Progenitor cell of endocrine pancreas (in vitro differentiated cells): ENCODE measurements at places on chromosomes 7 and 10.

DNA sequence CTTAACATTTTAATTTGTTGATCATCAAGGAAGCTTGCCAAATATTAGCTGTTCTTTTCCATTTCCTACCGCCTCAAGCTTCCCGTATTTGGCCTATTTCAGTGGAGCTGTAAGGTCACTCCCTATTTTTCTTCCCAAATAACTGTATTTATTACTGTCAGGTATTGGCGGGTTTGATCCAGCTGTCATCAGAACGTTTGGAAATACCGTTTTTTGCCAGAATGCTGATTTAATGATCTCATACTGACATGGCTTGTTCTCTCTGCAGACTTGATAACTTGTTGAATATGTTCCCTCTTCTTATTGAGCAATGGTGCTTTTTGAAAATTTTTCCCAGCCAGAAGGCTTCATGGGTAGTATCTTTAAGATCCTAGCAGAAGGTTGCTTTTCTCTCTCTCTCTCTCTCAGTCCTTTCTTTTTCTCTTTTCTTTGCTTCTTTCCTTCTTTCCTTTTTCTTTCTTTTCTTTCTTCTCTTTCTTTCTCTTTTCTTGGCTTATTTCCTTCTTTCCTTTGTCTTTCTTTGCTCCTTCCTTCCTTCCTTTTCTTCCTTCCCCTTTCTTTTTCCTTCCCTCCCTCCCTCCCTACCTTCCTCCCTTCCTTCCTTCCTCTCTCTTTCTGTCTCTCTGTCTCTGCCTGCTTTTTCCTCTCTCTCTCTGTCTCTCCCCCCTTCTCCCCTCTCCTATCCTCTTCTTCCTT, 42.1 kb downstream of the CUX1 start:
- H3K4me1 ChIP-seq, result peaks cover 42% of the 10 kb centered on the region
- H3K27me3 ChIP-seq, result no peaks in the 10 kb centered on the region
- H3K27ac ChIP-seq, result no peak overlapping the region
- H3K4me3 ChIP-seq, result no peak overlapping the region

DNA sequence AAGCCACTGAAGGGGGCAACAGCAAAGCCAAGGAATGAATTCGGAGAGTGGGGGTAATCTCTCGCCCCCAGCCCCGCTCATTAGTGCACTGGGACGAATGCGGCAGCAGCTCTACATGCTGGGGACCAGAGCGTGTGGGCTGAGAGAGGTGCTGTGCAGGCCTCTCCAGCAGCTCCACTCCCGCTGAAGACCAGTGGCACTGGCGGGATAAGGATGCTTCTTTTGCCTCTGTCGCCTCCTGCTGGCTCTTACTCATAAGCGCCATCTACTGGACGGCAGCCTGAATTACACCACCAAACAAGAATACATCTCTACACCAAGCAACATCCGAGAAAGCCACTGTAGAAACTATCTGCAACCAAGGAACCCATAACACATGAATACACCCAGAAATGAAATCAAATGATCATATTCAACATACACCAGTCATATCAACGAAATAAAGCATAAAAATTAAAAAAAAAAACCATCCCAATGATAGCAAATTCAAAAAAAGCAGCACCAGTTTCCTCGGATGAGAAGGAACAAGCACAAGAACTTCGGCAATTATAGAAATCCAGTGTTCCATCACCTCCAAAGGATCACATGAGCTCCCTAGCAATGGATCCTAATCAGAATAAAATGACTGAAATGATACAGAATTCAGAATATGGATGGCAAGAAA, 79.0 kb upstream of the TMEM168 start:
- DNase-seq, result no peak
- H3K27ac ChIP-seq, result no peak overlapping the region
- H3K4me1 ChIP-seq, result peaks cover 4% of the 10 kb centered on the region
- peaks cover 24% of the 10 kb centered on the region for H3K36me3 ChIP-seq
- no peaks in the 10 kb centered on the region for H3K27me3 ChIP-seq

DNA sequence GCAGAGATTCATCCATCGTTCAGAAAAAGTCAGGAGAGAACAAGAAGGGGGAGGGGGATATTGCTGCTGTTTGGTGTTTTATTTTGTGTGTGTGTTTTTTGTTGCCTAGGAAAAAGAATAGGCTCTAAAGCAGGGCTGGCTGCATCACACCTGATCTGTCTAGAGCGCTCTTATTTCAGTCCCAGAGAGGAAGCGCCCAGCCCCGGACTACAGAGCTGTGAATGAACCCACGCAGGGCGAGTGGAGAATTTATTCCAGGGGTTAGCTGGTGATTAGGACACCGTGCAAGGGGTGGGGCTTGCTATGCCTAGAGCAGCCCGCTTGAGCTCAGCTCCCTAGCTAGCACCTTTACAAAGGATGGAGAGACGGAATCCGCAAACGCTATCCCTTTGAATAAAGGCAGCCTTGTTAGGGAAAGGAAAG, 621 bp upstream of the FAM13C start:
- H3K36me3 ChIP-seq, result no peaks in the 10 kb centered on the region
- peak overlapping the region; percentile 86 for H3K4me3 ChIP-seq
- peak; percentile 20 for DNase-seq
- peaks cover 10% of the 10 kb centered on the region for H3K27me3 ChIP-seq

- no peak overlapping the region for H3K27ac ChIP-seq
- DNase-seq, result no peak
- H3K4me3 ChIP-seq, result no peak overlapping the region
- H3K4me1 ChIP-seq, result peaks cover 4% of the 10 kb centered on the region
Observed at GRCh38 chr7:81682873-81683272, 87.0 kb downstream of the HGF start.

GRCh38 chr10:112810711-112811151, 139.3 kb upstream of the TCF7L2 start:
- DNase-seq, result no peak
- peak overlapping the region; percentile 67 for H3K27ac ChIP-seq
- H3K4me3 ChIP-seq, result peak overlapping the region; percentile 14
- H3K36me3 ChIP-seq, result peaks cover 3% of the 10 kb centered on the region
- peaks cover 47% of the 10 kb centered on the region for H3K4me1 ChIP-seq

GRCh38 chr7:112929421-112929820, 139.2 kb upstream of the TMEM168 start:
- no peaks in the 10 kb centered on the region for H3K27me3 ChIP-seq
- no peak for DNase-seq

- H3K36me3 ChIP-seq, result no peaks in the 10 kb centered on the region
- no peak for DNase-seq
- H3K27ac ChIP-seq, result no peak overlapping the region
- H3K4me3 ChIP-seq, result no peak overlapping the region
- H3K4me1 ChIP-seq, result peaks cover 7% of the 10 kb centered on the region
Observed at GRCh38 chr10:57785068-57785467, 482.6 kb downstream of the IPMK start.

DNA sequence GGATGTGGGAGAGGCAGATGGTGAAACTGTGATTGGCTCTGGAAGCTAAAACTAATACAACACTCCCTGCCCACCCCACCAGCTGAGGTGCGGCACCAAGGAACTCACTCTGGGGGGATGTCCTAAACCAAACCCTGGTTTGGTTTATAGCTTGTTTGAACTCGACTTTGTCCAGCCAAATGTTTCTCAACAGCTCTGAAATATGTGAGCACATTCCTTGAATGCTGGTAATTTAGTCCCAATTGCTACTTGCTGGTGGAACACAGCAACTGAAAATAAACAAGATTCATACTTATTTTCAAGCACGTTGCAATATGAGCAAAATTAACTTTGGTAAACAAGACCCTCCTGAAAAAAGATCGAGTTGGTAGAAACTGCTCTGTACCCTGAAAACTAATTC, 39.7 kb upstream of the CARD11 start:
- no peaks in the 10 kb centered on the region for H3K36me3 ChIP-seq
- H3K27ac ChIP-seq, result no peak overlapping the region
- no peak overlapping the region for H3K4me3 ChIP-seq
- peaks cover 5% of the 10 kb centered on the region for H3K4me1 ChIP-seq
- no peak for DNase-seq

GRCh38 chr7:95901006-95901405, 128.7 kb downstream of the DYNC1I1 start:
- no peaks in the 10 kb centered on the region for H3K36me3 ChIP-seq
- H3K27ac ChIP-seq, result no peak overlapping the region
- no peak for DNase-seq
- H3K4me1 ChIP-seq, result no peaks in the 10 kb centered on the region

GRCh38 chr10:126104767-126105166, 208.4 kb downstream of the FANK1 start:
- H3K4me3 ChIP-seq, result no peak overlapping the region
- H3K36me3 ChIP-seq, result no peaks in the 10 kb centered on the region
- peaks cover 6% of the 10 kb centered on the region for H3K27me3 ChIP-seq
- H3K27ac ChIP-seq, result no peak overlapping the region
- DNase-seq, result no peak
- peaks cover 1% of the 10 kb centered on the region for H3K4me1 ChIP-seq

GRCh38 chr10:131998050-131998844, 16.5 kb upstream of the BNIP3 start:
- peaks cover 22% of the 10 kb centered on the region for H3K4me1 ChIP-seq
- peaks cover 35% of the 10 kb centered on the region for H3K27me3 ChIP-seq
- H3K27ac ChIP-seq, result peak overlapping the region; percentile 16
- DNase-seq, result no peak

DNA sequence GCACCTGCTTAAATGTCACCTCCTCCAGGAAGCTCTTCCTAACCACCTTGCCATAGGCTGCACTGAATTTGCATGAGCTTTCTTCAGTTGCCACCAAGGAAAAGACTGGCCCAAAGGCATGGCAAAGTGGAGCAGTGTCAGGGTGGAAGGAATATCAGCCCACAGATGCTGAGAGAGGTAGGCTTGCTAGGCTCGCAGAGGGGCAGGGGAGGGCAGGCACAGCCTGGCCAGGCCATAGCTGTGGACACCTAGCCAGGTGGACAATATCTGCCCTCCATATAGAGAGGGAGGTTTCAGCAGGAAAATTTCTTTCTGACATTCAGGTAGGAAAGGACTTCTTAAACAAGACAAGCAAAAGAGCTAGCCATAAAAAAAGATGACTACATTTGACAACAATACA, 166.3 kb downstream of the GRID1 start:
- no peaks in the 10 kb centered on the region for H3K4me1 ChIP-seq
- no peak for DNase-seq
- peaks cover 49% of the 10 kb centered on the region for H3K27me3 ChIP-seq
- H3K4me3 ChIP-seq, result no peak overlapping the region

DNA sequence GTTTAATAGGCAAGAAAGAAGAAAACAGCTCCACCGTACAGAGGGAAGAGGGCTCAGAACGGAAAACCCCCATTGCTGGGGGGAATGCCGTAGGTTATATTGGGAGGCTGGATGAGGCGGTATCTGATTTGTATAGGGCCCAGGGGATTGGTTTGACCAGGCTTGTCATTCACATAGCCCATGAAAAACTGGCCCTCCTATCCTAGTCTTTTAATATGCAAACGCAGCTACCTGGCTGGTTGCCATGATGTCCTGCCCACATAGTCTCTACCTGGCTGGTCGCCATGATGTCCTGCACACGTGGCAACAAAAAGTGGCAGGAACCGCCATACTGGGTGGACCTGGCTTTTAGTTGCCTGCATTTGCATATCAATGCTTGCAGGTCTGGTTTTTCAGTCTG, 84.7 kb downstream of the AUTS2 start:
- no peaks in the 10 kb centered on the region for H3K36me3 ChIP-seq
- no peak for DNase-seq
- H3K27me3 ChIP-seq, result peaks cover 3% of the 10 kb centered on the region
- H3K4me1 ChIP-seq, result peaks cover 26% of the 10 kb centered on the region
- no peak overlapping the region for H3K27ac ChIP-seq
- H3K4me3 ChIP-seq, result no peak overlapping the region

DNA sequence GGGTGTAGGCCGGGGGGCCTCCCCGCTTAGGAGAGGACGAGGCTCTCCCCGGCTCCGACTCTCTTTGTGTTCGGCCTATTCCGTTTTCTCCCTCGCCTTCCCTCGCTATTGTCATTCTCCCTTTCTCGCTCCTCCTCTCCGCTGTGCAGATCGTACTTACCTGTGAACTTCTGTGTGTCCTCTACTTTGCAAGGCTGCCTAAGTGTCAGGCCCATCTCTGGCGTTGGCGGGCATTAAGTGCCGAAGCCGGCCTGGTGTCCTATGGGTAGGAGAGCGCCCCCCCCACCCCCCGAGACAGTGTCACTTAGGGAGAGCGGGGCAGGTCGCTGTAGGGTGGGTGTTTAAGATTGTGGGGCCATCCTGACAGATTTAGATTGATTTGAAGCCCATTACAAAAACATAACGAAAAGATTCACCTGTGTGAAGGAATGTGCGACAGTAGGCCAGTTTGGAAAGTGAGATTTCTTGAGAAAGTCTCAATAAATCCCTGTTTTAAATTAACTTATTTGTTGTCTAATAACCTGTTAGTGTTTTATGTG, 579 bp downstream of the RBM33 start:
- H3K27me3 ChIP-seq, result no peaks in the 10 kb centered on the region
- peak overlapping the region; percentile 99 for H3K4me3 ChIP-seq
- peak; percentile 16 for DNase-seq
- H3K27ac ChIP-seq, result peak overlapping the region; percentile 99

GRCh38 chr7:108002726-108003598, at the start of gene LAMB1:
LAMB1 (minus strand) TSS chr7:108003161; CDS start chr7:108002885, 276 bp downstream.
- DNase-seq, result peak; percentile 69
- H3K4me3 ChIP-seq, result peak within 1 kb of the TSS; percentile 90
- H3K4me1 ChIP-seq, result peaks cover 49% of the 10 kb centered on the region
- peak within 1 kb of the TSS; percentile 96 for H3K27ac ChIP-seq
- H3K27me3 ChIP-seq, result no peaks in the 10 kb centered on the region

GRCh38 chr7:134632937-134633540, 13.6 kb upstream of the BPGM start:
- H3K4me1 ChIP-seq, result no peaks in the 10 kb centered on the region
- DNase-seq, result no peak
- H3K27me3 ChIP-seq, result peaks cover 6% of the 10 kb centered on the region
- H3K36me3 ChIP-seq, result no peaks in the 10 kb centered on the region
- H3K4me3 ChIP-seq, result no peak overlapping the region

DNA sequence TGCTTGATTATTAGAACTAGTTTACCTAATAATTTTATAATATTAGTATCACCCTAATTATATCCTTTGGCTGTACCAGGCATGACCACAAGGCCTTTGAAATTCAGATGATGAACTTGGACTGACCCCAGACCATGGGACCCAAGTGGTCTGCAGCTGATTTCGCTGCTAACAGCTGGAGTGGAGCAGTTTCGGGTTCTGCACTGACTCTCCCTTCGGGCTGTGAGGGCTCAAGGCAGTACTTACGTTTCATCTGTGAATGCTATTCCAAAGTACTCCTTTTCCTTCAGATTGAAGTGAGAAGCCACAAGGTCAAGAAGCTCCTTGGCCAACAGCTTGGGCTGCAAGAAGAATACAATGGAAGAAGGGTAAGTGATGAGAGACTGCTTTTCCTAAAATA, 223.8 kb downstream of the PRPF18 start:
- H3K4me1 ChIP-seq, result peaks cover 15% of the 10 kb centered on the region
- no peaks in the 10 kb centered on the region for H3K36me3 ChIP-seq
- no peaks in the 10 kb centered on the region for H3K27me3 ChIP-seq
